ENCODE measurements at places on chromosomes 1 and 21. TPM values are rescaled to one million over a fixed set of nuclear protein-coding genes. Genes with fewer than 3 reads are reported as not detected.

Gene OR2T11
- total RNA-seq: not detected

Gene HENMT1
- total RNA-seq: 1.1 TPM

Gene PLA2G2A
- total RNA-seq: not detected

Gene LCE1E
- not detected for total RNA-seq

Gene SPATA17
- not detected for total RNA-seq

Gene KRTAP22-2
- not detected for total RNA-seq

Gene ERG
- total RNA-seq: 170 TPM

Gene STMN1
- total RNA-seq: 124 TPM

Gene SV2A
- total RNA-seq: 3.3 TPM

Gene SZRD1
- 105 TPM for total RNA-seq

Gene E2F2
- total RNA-seq: 2.6 TPM

Gene FCGR2B
- not detected for total RNA-seq

Gene TNFRSF4
- total RNA-seq: 3.6 TPM

Gene ADAM30
- not detected for total RNA-seq

Gene C4BPA
- not detected for total RNA-seq

Gene ST6GALNAC3
- total RNA-seq: 30.4 TPM

Gene MAN1C1
- 6.2 TPM for total RNA-seq

Gene CFAP74
- total RNA-seq: not detected

Gene RAB42
- 0.98 TPM for total RNA-seq

Gene PLPPR4
- total RNA-seq: 0.19 TPM

Gene S100A11
- 108 TPM for total RNA-seq

Gene RAB25
- not detected for total RNA-seq

Gene RNU1-3
- under 0.01 TPM for total RNA-seq

Gene UAP1
- 130 TPM for total RNA-seq

Gene TNN
- total RNA-seq: not detected

Gene CR1
- not detected for total RNA-seq

Gene IGSF3
- 0.76 TPM for total RNA-seq

Gene TSPAN1
- not detected for total RNA-seq

Gene LEMD1
- total RNA-seq: not detected

Gene CLCN6
- total RNA-seq: 16.6 TPM

Gene ETS2
- 37.2 TPM for total RNA-seq

All from vein endothelial cell (primary cell).